Activated CD8-positive, alpha-beta T cell treated with anti-CD3 and anti-CD28 coated beads for 36 hours (primary cell): ENCODE measurements at places on chromosomes 6 and 20.
A peak's percentile ranks its signal among the peaks of the same experiment; 100 is the strongest.

DNA sequence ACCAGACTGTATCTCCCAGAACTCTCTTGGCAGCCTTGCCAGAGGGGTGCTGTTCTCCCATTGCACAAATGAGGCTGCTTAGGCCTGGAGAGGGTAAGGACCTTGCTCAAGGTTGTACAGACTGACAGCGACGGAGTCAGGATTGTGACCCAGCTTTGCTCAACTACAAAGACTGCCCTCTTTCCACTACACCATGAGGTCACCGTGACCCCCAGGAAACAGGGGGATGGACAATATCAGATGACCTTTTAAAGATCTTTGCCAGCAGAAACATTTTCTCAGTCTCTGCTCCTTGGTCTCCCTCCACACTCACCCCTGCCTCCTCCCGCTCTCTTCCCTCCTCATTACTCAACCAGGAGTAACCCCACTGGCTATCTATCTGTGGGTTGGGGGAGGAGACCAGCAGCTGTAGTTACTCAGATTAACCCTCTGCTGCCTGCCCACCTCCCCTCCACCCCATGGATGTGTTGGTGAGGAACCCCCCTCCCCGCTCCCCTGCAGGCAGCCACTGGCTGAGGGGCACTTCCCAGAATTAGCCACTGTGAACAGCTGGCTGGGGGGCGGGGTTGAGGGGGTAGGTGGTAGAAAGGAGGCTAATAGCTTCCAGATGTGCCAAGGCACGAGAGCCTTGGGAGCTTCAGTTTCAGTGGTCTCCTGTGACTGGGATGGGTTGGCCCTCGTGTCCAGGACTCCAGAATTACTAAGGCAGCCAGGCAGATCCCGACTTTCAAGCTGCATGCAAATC is 26.9 kb upstream of the MRPS18A start:
- no peak for DNase-seq

DNA sequence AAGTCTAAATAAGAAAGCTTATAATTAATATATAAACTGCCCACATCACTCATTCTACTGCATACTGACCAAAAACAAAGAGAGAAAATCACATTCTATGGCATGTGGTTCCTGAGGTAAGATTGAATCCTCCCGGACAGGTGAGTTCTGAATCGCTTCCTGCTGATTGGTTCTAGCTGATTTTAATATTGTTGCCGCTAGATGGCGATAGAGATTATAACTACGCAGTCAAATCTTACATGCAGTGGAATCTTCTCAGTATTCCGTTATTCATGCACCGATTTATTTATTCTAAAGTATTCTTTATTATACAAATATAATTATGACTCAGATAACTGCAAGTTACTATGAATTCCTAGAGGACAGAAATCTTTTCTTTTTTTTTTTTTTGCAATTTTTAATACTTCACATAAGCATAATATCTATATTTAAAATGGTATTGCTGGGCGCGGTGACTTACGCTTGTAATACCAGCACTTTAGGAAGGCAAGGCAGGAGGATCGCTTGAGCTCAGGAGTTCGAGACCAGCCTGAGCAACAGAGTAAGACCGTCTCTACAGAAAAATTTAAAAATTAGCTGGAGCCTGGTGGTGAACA is 24.2 kb upstream of the TMX4 start:
- DNase-seq, result peak; percentile 14

DNA sequence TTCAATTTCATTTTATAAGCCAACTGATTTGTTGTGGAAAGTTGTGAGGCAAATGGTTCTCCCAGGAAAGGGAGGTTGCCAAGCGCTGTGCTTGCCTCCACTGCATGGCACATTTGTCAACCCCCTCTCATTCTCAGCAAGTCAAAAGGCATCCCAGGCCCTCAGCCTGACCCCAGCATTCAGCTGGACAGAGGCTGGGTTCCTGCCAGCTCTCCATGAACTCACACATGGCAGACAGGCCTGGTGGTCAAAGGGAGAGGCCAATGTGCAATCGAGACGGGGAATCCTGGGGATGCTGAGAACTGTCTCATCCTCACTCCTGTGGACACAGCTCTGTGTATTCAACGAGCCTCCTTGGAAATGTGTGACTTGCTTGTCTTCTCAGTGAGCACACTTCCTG is 106.0 kb upstream of the CDH4 start:
- no peak for DNase-seq

GRCh38 chr6:25899123-25899522 is 25.1 kb upstream of the SLC17A3 start:
- no peak for DNase-seq

GRCh38 chr6:156545931-156546330 is 231.2 kb upstream of the ARID1B start:
- DNase-seq, result no peak

- DNase-seq, result no peak
These were observed 41.9 kb upstream of the FERMT1 start for GRCh38 chr20:6164421-6165341.

- no peak for DNase-seq
These were observed 2.2 kb downstream of the DLGAP4 start for GRCh38 chr20:36308353-36308752.

GRCh38 chr20:4519534-4519933 is 202.2 kb upstream of the PRND start:
- DNase-seq, result peak; percentile 49

GRCh38 chr20:62685781-62686555 is 22.7 kb upstream of the NTSR1 start:
- DNase-seq, result peak; percentile 26

GRCh38 chr20:53609491-53610445 is 16.1 kb upstream of the ZNF217 start:
- peak; percentile 90 for DNase-seq

DNA sequence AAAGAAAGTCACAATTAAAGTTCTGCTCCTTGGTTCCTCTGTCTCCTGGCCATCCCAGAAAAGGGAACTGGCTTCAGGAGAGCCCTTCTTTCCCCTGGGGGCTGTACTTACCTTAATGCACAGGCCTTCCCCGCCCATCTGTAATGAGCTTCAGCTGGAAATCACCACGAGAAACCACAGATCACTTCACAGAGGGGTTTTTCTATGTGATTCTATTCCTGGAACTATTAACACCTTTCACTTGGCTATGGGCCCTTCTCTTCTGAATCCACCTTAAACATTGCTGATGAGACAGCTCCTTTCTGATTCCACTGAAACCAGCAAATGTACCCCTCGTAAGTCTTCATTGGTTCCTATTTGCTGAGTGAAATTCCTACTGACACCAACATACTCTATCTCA is 80.7 kb downstream of the FOXF2 start:
- DNase-seq, result peak; percentile 7

GRCh38 chr20:40943591-40943990 is 85.0 kb upstream of the TOP1 start:
- DNase-seq, result no peak

- DNase-seq, result no peak
These were observed 102.8 kb downstream of the PREX1 start for GRCh38 chr20:48724891-48725554.

DNA sequence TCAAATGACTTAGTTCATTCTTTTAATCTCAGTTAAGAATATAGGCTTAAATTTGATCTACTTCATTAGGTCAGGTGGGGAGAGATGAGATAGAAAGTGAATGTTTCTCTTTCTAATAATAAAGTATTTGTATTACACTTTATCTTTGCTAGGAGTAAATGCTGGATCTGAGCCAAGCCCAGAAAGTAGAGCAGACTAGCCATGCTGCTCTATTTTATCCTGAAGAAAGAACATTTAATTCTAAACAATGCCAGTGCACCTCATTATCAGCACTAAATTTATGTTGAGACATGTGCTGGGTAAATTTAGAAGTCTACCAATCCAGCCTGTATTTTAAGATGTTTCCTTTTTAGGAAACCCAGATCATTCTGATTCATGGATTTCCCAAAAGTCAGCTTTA is 43.5 kb downstream of the AKIRIN2 start:
- no peak for DNase-seq

GRCh38 chr20:53077373-53078205 is 105.4 kb downstream of the TSHZ2 start:
- no peak for DNase-seq

DNA sequence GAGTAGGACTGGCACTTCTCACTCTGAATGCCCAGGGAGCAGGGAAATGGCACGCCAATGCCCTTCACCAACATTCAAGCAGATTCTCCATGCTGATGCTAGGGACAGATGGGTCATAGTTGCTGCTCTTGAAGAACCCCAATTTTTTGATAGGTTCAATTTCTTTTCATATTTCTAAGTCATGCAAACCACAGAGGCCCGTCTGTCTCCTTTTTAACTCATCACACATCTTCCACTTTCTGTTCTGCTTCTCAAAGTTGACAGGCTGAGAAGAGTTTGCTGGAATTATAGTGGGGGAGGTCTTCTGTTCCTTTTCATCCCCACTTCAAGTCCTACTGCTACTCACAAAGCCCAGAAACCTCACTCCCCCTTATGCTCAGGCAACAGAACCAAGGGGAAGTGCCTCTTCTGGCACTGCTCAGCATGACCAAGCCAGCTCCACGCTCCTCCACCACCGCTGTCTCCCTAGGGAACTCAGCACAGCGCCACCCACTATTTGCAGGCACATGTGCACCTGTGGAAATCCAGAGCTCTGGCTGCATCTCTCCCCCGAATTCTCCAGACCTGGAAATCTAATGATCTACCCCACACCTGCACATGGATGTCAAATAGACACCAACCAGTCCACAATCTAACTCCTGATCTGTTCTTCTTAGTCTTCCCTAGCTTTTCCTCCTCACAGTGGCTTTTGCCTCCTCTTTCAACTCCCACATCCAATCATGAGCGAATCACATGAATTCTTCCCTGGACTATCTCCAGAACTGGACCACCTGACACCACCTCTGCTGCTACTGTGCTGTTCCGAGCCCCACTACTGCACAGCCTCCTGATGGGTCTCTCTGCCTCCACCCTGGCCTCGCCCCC is 10.7 kb downstream of the ZBTB24 start:
- no peak for DNase-seq

DNA sequence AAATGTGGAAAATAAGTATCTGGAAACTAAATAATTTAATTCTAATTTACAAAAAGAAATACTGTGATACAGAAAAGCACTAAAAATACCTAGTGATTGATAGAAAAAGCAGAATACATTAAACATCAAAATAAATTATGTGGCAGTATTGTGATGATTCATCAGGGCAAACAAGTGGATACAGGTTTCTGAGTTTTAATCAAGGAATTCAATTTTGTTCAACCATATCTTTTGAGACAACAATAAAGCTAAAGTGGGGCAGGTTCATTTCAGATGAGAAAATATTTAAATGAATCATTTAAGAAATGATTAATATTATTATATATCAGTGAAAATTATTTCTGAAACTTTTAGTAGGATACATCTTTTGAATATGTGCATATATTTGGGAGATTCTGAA is 49.8 kb downstream of the GRIK2 start:
- DNase-seq, result no peak

- no peak for DNase-seq
These were observed 403.8 kb upstream of the SOX4 start for GRCh38 chr6:21189759-21190158.

- DNase-seq, result no peak
These were observed 18.3 kb upstream of the HLA-E start for GRCh38 chr6:30470968-30471367.

GRCh38 chr6:76217606-76218005 is 145.1 kb upstream of the IMPG1 start:
- DNase-seq, result no peak

- DNase-seq, result no peak
These were observed 180.5 kb downstream of the TENT5A start for GRCh38 chr6:81572020-81572419.

GRCh38 chr6:16512544-16513290 is 248.5 kb downstream of the ATXN1 start:
- DNase-seq, result peak; percentile 33

- peak; percentile 46 for DNase-seq
These were observed 396 bp downstream of the RNASET2 start for GRCh38 chr6:166955865-166956443.

- DNase-seq, result no peak
These were observed 87.0 kb downstream of the DHX35 start for GRCh38 chr20:39049148-39049547.

GRCh38 chr6:166592821-166593220 is 6.3 kb upstream of the RAMACL start:
- DNase-seq, result no peak

- DNase-seq, result no peak
These were observed 314.1 kb downstream of the QKI start for GRCh38 chr6:163728442-163729126.

- no peak for DNase-seq
These were observed 42.2 kb downstream of the SUN5 start for GRCh38 chr20:32962053-32962452.

GRCh38 chr6:89574910-89575561 is 63.5 kb downstream of the LYRM2 start:
- DNase-seq, result no peak

GRCh38 chr6:27720607-27721580 is 191.3 kb downstream of the OR2B2 start:
- DNase-seq, result peak; percentile 41

GRCh38 chr6:57315111-57315510 is 2.3 kb upstream of the PRIM2 start:
- DNase-seq, result no peak

DNA sequence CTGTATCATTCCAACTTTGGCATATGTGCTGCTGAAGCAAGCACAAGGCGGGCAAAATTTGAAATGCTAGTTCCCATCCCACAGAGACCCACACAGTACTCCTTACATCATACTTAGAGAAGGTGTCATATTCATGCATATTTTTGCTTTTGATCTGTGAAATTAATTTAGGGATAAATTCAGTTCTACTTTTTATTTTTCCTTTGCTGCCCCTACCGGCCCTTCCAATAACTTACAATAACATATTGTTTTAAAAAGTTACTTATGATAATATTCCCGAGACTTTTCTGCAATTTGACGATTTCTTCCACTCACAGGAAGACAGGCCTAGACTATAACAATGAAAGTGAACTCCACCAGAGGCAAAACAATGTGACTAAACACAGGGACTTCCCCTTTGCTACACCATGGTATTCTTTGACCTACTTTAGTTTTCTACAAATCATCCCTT is 35.0 kb downstream of the SESN1 start:
- no peak for DNase-seq

DNA sequence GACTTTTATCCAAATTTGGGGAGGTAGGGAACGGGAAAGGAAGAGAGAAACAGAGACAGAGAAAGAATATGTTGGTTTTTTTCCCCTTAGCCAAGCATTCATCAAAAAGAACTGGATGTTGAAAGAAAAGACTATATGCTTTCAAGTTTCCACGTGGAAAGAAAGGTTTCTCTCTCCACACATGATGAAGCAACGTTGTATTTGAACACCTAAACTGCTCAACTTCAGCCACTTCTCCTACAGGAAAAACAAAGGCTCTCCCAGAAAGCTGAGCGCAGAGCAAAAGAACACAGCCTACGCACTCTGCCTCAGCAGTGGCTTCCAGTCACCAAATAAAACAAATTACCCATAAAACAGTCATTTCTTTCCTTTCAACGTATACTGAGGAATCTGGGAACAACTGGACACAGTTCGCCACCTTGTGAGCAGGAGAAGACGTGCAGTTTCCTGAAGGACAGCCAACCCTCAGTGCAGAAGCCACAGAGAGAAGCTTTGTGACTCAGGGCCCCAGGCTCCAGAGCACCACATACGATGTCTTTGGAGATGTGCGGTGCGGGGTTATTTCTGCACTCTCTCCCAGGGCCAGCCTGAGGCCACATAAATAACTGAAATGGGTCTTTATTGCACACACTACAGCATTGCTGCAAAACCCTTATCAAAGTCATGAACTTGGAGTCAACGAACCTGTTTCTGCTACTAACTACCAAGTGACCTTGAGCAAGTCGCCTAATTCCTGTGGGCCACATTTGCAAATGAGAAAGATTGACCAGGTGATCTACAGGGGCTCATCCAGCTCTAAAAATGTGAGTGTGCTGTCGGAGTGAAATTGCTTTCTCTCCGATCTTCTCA is 10.1 kb downstream of the IL17F start:
- peak; percentile 62 for DNase-seq
